ENCODE measurements at places on chromosomes 6 and 20. TPM values are rescaled to one million over a fixed set of nuclear protein-coding genes. Genes with fewer than 3 reads are reported as not detected.

The OR2H2 gene
- total RNA-seq = not detected

The IRF4 gene
- 0.54 TPM for total RNA-seq

GRCh38 chr6:80637312-80637711, 530.8 kb downstream of the BCKDHB start:
- DNase-seq = no peak

GRCh38 chr6:134267917-134268361, 50.0 kb downstream of the SGK1 start:
- DNase-seq = no peak

Measured in Right ventricle myocardium superior (tissue), 1 donor.